ENCODE measurements at places on chromosomes 16 and 17.

DNA sequence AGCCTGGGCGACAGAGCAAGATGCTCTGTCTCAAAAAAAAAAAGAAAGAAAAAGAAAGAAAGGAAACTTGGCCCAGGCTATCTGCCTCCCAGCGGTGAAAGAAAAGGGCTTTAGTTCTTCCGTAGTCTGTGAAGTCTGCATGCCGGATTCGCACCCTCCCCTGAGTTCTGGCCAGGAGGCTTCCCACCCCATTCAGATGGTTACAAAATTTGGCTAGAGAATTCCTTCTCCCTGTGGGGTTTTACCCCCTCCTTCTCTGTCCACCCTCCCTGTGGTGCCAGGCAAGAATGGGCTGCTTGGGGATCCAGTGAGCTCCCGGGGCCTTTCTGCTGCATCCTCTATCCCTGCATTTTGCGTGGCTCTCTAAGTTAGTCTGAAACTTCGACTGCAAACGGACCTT lies 37.8 kb downstream of the PAFAH1B1 start:
- no peak for DNase-seq

DNA sequence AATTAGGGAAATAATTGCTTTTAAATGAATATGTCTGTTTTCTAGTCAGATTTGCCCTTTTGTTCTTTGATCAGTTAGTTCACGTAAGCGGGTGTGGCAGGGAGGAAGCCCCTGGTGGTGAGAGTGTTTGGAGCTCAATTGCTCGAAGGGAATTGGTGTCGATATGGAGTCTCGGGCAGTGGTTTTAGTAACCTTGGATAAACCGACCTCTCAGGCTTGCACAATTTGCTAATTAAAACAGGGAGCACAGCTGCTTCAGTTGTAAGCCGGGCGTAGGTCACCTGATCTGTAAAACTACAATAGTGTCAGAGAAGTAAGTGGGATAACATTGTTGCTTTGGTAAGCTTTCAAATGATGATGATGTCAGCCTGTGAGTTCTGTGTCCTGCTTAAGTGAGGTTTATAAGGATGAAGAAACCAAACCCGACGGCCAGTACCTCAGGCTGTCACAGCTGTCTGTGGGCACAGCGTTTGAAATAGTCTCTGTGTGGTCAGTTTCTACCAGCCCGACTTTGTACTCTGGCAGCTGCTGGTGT lies 2.9 kb downstream of the ZNF750 start:
- no peak for DNase-seq

- DNase-seq, result no peak
Measured at GRCh38 chr16:85984231-85984880, 85.4 kb downstream of the IRF8 start.

GRCh38 chr17:76501018-76501826 lies at the start of gene RHBDF2:
Gene RHBDF2 (minus strand): TSS chr17:76501423. CDS start chr17:76481524, 19,899 bp downstream.
- peak; percentile 70 for DNase-seq

DNA sequence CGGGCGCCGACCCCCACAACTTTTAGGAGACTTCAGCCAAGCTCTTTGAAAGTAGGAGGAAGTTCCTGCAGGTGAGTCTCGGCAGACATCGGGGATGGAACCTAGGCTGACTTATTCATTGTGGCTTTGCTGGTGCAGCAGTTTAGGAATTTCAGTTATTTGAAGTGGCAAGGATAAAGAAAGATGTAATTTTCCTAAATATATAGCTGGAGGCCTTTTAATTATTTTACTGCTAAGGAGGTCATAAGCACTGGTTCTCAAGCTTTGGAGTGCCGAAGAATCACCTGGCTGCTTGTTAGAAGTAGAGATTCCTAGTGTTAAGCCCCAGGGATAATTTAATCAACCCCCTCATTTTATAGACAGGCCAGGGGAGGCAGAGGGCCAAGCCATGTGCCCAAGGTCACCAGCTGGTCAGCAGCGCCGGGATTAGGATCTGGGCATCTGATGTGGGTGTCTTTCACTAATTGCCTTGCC lies 28.9 kb upstream of the BCAR1 start:
- no peak for DNase-seq

DNA sequence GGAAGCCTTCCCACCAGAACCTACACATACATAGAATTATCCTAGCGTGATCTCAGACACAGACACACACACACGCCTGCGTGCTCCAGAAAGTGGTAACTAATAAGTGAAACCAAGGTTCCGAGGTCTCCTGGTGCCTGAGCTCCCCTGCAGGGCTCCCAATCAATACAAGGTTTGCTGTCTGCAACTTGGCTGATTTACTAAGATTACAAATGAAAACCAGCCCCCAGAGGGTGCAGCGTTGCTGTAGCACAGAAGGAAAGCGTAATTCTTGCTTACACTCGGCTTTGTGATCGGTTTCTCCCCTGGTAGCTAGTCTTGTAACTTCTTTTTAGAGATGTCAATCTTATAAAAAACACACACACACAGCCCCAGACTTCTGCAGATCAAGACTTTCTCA lies 334.1 kb upstream of the XYLT1 start:
- DNase-seq, result no peak

DNA sequence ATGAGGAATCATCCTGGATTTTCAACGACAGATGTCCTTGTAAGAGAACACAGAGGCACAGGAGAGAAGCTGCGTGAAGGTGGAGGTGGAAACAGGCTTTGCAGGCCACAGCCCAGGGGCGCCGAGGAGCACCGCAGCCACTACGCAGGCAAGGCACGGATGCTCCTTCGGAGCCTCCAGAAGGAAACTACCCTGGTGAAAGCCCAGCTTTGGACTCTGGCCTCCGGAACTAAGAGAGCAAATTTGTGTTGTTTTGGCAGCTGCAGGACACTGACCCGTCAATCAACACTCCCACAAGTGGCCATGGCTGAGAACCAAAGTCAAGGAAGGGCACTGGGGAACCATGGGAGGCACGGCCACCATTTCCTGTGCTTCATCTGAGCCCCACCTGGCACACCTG lies 3.4 kb downstream of the ARL16 start:
- no peak for DNase-seq

GRCh38 chr16:47644166-47644565 lies 183.0 kb downstream of the PHKB start:
- DNase-seq, result peak; percentile 9

- DNase-seq, result no peak
Measured at GRCh38 chr16:87369117-87369765, 14.3 kb downstream of the FBXO31 start.

GRCh38 chr17:62670202-62670821 lies 42.8 kb downstream of the MRC2 start:
- no peak for DNase-seq

DNA sequence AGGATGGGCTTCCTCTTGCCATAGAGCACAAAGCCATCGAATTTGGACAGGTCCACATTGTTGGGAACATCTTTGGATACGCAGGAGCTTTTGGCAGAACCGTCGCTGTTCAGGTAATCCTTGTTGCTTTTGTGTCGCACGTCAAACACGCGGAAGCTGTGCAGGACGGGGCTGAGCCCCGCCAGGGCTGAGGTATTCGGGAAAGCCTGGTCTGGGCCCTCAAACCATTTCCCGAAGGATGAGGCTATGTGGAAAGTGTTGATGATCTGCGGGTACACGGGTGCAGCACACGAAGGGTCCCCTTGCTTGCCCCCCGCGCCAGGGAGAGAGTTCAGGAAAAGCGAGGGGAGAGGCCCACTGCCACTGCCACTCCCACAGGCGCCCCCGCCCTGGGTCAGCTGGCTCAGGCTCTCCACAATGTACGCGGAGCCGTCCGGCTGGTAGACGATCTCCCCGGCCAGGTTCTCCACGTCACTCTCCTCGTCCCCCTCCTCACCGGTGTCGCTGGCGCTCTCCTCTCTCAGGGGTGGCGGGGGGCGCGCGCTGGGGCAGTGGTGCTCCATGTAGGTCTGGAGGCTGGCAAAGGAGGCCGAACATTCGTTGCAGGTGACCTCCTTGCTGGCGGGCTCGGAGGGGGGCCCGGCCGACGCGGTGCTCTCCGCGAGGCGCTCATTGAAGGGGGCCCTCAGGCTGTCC lies 88.5 kb downstream of the ZFHX3 start:
- no peak for DNase-seq

DNA sequence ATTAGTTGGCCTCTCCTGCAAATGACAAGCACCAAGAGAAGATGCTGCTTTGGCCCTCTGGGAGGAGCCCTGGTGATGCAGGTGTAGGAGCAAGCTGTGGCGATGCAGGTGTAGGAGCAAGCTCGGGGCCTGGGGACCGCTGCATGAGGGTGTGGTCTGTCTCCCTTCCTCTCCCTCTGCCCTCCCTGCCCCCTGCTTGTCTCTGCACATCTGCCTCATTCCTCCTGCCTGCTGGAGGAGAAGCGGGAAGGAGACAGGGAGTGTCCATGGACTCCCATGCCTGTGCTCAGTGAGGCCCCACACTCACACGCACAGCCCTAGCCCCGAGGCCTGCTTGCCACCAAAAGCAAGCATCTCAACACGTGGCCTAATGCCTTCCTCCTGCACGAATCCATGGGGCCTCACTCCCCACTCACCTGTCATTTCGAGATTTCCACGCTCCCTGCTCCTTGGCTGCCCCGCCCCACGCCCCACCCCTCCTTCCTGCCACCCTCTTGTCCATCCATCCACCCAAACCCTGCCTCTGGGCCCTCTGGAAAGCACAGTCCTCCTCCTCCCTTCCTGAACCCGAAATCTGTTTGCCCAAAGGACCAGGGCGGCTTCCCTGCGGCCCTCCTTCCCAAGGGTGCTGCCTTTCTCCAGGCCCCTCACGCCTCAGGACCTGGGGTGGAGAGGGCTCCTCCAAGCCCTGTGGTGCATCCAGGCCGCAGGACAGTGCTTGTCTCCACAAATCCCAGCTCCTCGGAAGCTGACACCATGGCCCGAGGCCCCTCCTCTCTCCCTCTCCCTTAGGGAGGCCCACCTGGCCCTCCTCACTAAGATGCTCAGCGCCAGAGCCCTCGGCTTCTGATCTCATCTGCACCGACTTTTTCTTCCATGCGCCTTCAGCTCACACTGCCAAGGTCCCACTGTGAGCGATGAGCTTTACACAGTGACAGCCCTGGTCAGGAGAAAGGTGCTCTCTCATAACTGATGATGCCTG lies 11.8 kb upstream of the ALDH3A1 start:
- no peak for DNase-seq

- no peak for DNase-seq
Measured at GRCh38 chr17:334974-335481, 17.6 kb downstream of the RPH3AL start.

DNA sequence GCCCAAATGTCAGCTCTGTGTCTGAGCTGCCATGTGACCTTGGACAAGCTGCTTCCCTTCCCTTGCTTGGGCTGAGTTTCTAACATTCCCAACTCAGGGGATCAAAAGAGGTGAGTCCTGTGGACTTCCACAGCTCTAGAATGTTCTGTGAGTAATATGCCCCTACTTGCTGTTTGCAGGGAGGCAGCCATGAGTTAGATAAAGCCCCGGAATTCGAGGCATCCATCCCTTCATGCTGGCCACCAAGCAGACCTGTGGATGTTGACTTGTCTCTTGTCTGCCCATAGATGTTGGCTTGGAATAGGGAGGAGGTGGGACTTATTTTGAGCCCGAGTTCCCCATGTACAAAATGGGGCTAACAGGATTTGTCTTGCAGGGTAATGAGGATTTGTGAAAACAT lies 36.2 kb downstream of the KSR1 start:
- no peak for DNase-seq

DNA sequence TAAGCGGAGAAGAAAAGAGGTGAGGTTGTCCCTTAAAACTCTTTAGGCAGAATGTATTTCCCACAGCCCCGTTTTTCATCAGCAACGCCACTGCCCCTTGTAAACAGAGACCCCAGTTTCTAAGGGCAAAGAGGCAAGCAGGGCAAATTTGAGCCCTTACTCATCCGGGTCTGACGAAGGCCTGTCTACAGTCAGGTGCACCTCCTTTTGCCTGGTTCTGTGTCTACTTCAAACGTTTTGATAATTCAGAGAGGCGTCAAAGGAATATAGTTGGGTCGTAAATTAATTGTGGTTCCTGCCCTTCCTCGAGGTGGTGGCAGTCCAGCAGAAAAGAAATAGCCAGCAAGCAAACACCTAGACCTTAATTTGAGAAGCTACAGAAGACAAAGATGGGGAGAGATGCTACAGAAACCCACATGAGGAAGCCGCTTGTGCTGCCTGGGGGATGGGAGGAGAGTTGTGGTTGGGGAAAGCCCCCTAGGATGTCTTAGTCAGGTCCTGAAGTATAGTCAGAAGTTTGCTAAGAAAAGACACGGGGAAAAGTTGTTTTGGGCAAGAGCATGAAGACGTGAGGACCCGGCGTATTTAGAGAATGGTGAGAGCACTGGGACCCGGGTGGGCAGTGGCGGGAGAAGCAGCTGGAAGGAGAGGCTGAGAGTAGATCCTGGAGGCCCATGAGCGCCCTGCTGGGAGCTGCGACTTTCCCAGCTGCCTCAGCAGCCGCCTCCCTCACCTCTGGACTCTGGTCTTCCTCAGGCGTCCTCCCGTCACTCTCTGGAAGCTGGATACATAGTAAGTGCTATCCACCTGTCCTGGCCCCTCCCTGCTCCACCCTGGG lies 2.4 kb downstream of the FBRS start:
- no peak for DNase-seq
